NCI-H2171 treated with DMSO at 0.1 percent for 48 hours (cell line): ENCODE measurements at places on chromosomes 2 and 18.

- no peak for DNase-seq
These were observed 93.2 kb downstream of the PDCL3 start for GRCh38 chr2:100655936-100656534.

- DNase-seq = no peak
These were observed 24.3 kb downstream of the RNF144A start for GRCh38 chr2:6941299-6942046.

GRCh38 chr2:223197046-223197445 is 145.1 kb downstream of the KCNE4 start:
- DNase-seq = no peak

DNA sequence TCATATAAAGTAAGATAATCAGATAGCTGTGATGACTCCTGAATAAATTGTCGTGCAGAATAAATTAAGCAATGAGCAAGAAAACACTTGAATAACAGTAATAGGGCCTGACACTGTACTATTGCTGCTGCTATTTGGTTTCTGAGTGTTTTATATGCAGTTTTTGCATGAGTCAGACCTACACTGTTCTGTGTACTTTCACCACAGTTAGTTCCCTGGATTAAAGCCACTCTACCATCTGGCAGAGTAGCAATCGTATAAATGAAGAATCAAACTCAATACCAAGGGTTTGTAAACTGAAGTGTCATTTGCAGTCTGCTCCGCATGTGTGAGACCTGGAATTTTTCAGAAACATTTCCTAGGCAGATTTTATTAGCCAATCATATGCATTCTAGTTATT is 398.6 kb upstream of the CDH7 start:
- DNase-seq = peak; percentile 67

DNA sequence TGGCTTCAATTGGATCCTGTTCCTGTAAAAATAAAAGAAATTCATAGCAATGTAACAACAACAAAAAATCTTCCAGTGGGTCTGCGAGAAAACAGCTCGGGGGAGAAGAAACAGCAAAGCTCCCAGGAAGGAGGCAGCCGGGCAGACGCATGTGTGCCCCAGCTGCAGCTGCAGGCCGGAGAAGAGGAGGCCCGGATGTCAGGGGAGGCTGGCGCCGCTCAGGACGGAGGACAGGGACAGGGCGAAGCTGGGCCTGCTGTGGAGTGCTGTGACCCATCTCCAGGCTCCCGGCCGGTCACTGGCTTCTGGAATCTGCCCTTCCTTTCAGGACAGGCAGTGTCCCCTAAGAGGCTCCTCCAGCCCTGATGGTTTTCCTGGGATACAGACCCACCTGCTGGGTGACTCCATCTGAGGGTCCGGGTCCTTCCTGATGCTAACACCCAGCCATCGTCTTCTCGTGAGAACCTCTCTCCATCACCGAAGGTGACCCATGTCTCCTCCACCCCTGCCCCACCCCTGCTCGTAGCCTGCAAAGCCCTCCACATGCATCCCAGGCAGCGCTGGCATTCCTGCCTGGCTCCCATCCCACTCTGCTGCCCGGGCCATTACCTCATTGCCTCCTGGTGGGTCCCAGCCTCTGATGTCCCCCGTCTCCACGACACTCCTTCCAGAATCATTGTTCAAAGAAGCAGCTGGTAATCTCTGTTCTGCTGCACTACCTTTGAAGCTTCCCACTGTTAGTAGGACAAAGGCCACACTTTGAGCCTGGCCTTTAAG is 145.4 kb upstream of the TWIST2 start:
- no peak for DNase-seq

DNA sequence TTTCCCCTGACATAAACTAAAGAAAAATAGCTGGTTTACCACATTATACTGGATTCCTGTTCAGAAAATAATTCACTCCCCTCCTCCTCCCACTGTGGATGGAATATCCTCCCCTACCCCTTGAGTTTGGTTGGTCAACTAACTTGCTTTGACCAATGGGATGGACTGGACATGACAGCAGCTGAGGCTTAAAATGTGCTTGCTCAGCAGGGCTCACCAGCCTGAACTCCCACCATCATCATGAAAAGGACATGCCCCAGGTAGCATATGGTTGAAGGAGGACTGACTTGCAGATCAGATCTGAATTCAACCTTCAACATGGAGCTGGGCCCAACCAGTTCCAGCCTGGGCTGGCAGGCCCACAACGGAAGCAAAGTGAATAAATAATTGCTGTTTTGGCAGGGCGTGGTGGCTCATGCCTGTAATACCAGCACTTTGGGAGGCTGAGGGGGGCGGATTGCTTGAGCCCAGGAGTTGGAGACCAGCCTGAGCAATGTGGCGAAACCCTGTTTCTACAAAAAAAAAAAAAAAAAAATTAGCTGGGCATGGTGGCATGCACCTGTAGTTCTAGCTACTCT is 284.4 kb downstream of the AFF3 start:
- no peak for DNase-seq

DNA sequence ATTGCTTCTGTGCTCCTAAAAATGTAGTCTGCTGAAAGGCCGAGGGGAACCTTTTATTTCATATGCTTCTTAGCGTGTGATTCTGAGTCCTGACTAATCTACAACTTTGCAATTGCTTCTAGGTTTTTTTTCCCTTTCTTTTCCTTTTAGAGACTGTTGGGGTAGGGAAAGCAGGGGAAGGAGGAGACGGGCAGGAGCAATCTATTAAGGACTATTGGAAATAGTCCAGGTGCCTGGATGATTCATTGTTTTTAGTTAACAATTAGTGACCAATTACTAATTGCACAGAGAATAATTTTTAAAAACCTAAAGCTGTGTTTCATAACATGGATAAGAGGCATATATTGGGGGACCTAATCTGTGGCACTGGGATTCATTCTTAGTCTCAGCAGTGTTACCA is 49.4 kb upstream of the STON1 start:
- peak; percentile 57 for DNase-seq

- no peak for DNase-seq
These were observed 113.6 kb downstream of the MSH2 start for GRCh38 chr2:47516360-47517104.

- no peak for DNase-seq
These were observed 18.1 kb downstream of the ABHD3 start for GRCh38 chr18:21686282-21687105.

DNA sequence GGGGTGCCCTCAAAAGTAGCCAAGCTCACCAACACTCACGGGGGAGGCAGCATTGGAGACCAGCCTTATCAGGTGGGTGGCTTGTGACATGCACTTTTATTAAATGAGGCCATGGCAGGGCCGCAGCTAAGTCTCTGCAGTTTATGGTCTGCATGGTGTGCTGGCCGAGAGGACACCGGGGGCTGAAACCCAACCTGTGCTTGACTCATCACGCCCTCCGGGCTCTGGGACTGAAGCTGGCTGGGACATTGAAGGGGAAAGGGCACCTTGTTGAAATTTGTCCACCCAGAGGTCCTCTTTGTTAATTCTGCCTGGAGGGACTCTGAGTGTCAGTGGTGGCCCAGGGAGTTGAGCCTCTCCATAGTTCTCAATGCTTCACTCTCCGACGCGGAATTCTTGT is 17.7 kb upstream of the NTSR2 start:
- DNase-seq = no peak

GRCh38 chr2:179263446-179264367 is 925 bp downstream of the SESTD1 start:
- peak; percentile 71 for DNase-seq

DNA sequence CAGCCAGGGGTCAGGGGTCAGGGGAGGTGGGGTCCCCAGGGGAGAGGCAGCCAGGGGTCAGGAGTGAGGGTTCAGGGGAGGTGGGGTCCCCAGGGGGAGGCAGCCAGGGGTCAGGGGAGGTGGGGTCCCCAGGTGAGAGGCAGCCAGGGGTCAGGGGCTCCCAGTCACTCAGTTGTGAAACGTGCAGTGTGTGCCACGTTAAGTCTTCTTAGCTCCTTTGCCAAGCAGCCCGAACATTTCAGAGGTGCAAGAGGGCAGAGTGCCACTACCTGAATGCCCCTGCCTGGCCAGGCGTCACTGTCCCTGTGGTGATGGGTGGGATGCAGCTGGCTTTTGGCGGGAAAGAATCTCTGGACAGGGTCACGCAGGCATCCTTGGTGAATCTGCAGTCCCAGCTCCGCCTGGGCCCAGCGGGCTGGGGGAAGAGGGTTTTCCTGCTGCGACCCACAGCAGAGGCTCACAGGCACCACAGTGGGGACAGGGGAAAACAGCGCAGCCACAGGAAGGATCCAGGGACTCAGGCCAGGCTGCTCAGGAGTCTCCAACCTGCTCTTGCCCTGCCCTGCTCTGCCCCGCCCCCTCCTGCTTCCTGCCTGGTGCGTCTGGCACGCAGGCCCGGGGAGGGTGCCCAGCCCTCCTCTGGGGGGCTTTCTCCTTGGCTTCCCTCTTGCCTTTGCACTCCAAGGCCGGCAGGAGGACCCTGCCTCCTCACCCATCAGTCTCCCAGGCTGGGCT is 188.3 kb downstream of the TWIST2 start:
- no peak for DNase-seq

DNA sequence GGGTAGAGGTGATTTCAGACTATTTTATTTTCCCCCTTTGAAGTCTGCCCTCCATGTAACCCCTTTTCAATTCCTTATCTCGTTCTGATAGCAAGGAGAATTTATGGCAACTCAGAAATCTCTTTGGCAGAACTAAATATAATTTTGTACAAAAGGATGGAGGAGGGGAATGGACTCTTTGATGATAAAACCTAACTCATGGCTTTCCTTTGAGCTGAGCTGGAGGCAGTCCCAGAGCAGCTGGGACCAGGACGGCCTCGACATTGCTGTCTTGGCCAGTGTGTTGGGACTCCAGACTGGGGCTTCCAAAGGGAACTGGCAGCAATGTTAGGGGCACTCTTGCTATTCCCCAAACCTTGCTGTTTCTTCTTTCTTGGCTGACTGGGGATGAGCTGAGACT is 47.7 kb downstream of the PAX8 start:
- no peak for DNase-seq

GRCh38 chr2:191145769-191146471 is 4.9 kb downstream of the STAT4 start:
- no peak for DNase-seq

- no peak for DNase-seq
These were observed 179.6 kb downstream of the ZBTB7C start for GRCh38 chr18:48229552-48229981.

GRCh38 chr2:230879271-230879882 is 14.6 kb downstream of the ITM2C start:
- DNase-seq = peak; percentile 15

GRCh38 chr2:206836722-206837121 is 71.3 kb downstream of the FASTKD2 start:
- DNase-seq = no peak

DNA sequence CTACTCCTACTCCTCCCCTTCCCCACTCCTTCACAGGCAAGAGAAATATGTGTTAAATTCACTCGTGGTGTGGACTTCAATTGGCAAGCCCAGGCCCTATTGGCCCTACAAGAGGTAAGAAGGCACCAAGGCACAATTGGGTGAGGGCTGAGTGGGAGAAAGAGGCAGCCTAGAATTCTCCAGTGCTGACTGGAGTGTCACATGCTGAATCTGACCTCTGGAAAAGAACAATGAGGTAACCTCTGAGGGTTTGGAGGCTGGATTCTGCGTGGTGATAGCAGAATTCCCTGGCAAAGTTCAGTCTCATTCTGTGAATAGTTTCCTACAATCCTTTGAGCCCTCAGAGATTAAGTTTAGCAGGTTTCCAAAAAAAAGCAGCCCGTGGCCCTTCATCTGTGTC is 6.9 kb downstream of the CENPA start:
- DNase-seq = no peak

GRCh38 chr2:168566974-168567665 is 111.0 kb downstream of the CERS6 start:
- no peak for DNase-seq

GRCh38 chr18:13429884-13430510 is 211.4 kb downstream of the LDLRAD4 start:
- DNase-seq = no peak
